ENCODE measurements at places on chromosomes 4 and X.

GRCh38 chrX:23783589-23784469, 856 bp downstream of the SAT1 start:
- DNase-seq, result no peak

DNA sequence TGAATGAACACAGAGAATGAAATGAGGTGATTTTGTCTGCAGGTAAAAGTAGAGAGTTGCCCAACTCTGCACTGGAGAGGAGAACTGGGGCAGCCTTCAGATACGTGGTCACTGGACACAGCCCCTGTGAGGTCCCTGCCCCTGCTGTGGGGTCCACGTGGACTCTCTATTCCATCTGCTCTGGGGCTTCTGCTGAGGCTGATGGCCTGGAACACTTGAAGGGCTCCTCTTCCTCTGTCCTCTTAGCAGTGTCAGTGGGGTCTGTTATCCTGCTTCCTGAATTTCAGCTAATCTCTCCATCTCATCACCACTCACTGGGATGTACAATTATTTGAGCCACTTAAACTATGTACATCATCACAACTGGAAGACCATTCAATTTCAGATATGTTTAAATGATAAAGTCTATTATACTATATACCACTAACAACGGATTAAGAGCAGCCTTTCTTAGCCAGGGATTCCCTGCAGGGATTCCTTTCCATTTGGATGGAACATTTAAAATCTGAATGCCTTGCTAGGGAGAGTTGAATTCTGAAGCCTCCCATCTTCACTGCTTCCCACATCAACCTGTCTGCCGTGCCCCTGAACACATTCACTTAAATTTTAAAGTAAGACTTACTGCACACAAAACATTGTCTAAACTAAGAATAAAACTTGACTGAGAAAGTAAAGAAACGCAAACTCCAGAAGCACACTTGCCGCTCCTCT, 74.0 kb downstream of the CC2D2A start:
- no peak for DNase-seq

- no peak for DNase-seq
Observed at GRCh38 chr4:83701041-83701440, 165.1 kb downstream of the GPAT3 start.

DNA sequence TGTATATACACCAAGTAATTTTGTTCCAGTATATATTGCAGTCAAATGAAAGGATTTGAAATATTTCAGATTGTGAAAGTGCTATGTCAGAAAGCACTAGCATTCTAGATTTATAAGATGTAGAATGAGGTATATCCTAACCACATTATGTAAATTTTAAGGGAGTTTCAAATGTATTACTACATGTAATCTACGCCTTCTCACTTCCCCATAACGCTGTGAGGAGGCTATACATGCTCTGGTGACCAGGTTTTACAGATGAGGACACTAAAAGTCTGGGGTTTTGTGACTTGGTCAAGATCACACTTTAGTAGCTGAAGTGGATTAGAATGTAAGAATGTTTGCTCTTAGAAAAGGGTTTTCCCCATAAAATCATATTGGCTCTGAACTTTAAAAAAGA, 8.1 kb downstream of the ENPEP start:
- no peak for DNase-seq

- no peak for DNase-seq
Observed at GRCh38 chr4:47686294-47686872, 151.5 kb downstream of the CORIN start.

DNA sequence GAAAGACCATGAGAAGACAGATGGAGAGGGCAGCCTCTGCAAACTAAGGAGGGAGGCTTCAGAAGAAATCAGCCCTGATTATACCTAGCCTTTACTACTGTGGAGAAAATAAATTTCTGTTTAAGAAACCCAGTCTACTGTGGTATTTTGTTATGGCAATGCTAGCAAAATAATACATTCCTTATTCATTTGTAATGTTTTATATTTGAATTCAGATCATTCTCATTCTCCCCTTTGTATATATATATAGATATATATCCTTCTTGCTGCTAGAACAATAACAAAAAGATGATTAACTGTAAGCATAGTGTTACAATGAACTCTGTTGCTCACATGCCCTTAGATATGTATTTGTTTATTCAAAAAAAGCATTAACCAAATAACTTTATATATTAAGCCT, 22.5 kb downstream of the DMD start:
- DNase-seq, result no peak

- no peak for DNase-seq
Observed at GRCh38 chr4:10590896-10591295, 93.7 kb downstream of the CLNK start.

GRCh38 chr4:6324461-6324998, 54.9 kb downstream of the WFS1 start:
- DNase-seq, result no peak

DNA sequence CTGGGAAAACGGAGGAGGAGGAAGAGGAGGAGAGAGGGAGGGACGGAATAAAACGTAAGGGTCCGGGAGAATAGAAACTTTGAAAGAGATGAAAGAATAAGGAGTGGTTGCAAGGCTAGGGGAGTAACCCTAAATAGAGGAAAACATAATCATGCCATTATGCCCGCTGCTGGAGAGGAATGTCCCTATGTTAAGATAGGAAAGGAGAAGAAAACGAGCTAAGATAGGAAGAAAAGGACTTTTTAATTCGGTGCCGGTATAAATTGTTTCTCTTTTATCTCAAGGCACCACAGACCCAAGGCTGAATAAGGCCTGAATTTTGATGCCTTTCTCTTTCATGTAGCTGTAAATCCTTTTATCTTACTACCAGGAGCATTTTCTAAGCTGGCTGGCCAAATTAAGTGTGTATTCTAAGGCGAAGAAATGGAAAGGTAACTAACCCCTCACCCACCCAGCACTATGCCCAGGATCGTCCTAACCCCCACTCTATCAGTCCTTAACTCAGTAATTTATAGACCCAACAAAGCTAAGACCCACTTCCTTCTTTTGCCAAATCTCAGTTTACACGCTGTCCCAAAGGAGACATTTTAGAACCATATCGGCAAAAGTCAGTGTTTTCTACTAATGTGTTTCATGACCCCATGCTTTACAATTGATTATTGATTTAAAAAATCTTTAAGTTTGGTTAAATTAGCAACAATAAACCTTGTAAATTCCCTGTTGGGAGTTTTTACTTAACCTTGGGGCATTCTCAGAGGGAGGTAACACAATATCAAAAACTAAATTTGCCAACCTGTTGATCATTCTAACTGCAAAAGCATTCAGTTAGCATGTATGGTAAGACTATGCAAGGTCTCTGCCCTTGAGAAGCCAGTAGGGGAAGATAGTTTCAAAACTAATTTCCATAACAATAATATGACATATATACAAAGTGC, 1.1 kb upstream of the CUL4B start:
- DNase-seq, result no peak

All from SW 1271 (cell line).